ENCODE measurements at places on chromosomes 16 and 17. TPM values are rescaled to one million over a fixed set of nuclear protein-coding genes. Genes with fewer than 3 reads are reported as not detected.

DNA sequence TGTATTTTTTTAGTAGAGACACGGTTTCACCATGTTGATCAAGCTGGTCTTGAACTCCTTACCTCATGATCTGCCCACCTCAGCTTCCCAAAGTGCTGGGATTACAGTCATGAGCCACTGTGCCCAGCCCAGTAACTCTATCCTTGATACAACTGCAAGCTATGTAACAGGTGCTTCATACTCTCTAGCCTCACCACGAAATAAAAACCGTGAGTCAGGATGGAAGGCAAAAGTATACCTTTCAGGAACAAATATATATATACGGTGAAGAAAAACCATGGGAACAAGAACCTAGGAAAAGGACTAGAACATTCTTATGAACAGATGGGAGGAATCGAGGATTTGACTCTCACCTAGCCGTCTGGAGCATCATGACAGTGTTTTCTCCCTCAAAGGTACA, 9.6 kb upstream of the FBF1 start:
- DNase-seq: no peak

Gene C16orf74
- 5.0 TPM for polyA plus RNA-seq

DNA sequence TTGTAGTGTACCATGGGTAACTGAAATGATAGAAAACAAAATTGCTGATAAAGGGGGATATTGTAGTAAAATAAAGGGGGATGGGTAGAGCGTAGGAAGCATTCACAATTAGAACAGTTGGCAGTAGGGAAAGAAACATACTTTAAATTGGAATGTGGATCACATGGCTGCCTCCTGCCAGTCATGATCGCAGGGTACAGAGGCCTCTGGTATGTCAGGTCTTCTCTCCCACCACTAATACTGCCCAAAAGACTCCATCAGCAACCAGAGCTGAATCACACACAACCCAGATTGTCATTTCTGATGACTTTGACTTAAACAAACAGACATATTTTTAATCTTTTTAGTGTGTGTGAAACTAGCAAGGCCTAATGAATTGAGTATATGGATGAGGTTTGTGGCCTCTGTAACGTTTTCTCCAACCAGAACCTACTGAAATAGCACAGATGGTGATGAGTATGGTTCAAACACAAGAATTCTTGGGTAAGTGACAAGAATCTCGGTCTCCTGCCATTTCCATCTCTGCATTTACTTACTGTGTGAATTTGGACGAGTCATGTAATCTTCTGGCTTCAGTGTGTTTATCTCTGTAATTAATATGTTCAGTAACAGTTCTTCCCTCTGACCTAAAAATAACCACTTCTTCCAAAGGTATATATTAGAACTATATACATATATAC, 112.6 kb downstream of the USP22 start:
- DNase-seq: no peak

- peak; percentile 84 for DNase-seq
Measured at GRCh38 chr16:51880776-51881175, 666.2 kb downstream of the TOX3 start.

DNA sequence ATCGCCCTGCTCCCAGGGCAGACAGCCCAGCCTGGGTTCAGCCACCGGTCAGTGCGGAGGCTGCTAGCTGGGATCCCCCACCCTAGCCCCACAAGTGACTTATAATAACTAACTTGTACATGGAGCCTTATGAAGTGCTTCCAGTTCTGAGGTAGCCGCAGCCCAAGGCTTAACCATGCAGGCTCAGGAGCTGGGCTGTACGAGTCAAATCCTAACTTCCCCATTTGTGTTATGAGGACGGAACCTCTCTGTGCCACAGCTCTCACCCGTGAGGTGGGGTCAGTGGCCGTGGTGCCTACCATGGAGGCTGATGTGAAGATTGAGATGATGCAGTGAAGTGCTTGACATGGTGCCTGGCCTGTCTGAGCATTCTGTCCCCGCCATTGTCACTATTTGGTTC, 27.8 kb upstream of the GOSR2 start:
- DNase-seq: no peak

DNA sequence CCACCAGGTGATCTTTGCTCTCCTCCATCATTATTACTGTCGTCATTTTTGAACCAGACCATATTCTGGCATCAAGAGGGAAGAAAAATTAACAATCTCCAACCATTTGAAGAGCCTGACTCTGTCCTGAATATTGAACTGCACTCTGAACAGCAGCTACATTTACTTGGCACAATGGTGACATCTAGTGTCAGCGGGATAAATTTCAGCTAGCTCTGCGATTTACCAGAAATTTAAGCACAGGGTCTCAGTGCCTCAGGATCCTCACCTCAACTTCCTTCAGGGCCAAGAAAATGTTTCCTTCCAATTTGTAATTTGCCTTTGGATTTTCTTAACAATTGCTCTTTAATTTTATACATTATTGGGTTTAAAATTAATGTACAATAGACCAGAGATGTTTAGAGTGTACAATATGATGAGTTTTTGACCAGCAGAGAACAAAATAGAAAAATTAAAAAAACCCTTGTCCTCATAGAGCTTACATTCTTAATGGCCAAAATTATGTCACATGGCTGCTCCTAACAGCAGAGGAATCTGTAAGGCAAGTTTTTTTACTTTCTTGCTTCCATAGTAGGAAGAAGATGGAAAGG, 10.7 kb upstream of the ZNF19 start:
- peak; percentile 33 for DNase-seq

Gene PPM1D
- 8.0 TPM for polyA plus RNA-seq

Gene SLC12A3
- not detected for polyA plus RNA-seq

DNA sequence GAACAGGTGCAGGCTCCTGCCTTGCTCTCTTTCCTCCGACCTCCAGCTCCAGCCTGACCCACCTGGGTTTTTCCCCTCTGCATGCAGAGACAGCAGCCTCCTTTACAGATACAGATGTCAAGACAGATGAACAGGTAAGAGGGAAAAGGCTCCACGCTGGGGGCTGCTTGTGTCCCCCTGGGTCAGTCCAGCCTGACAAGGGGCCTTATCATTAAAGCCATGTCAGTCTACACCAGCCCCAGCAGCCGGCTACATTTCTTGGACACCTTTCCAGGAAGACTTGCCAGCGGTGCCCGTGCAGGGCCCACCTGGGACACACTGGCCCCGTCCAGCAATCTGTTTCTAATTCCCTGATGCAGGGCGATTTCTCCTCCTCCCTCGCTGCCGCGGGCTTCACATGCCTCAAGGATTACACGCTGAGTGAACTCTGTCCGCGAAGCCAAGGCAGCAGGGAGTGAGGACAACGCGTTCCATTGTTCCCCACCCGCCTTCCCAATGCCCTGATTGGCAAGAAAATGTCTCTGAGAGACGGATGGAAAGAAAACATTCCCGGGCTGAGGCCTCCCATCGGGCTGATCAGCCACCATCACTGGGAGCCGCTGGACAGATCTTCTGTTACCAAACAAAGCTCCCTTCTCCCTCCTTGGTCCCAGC, 184.7 kb downstream of the C16orf95 start:
- peak; percentile 8 for DNase-seq

Gene HNF1B
- polyA plus RNA-seq: not detected
